ENCODE measurements at places on chromosomes 2 and 18. TPM values are rescaled to one million over a fixed set of nuclear protein-coding genes. Genes with fewer than 3 reads are reported as not detected.
A peak's percentile ranks its signal among the peaks of the same experiment; 100 is the strongest.

The PMAIP1 gene
- total RNA-seq, result 41.5 TPM

The C2orf68 gene
- 26.6 TPM for total RNA-seq

The DSG1 gene
- total RNA-seq, result not detected

The NT5DC4 gene
- total RNA-seq, result not detected

The REG1B gene
- total RNA-seq, result not detected

The COMMD1 gene
- total RNA-seq, result 30.8 TPM

The CYBRD1 gene
- total RNA-seq, result 1.7 TPM

The ATP6V1B1 gene
- total RNA-seq, result not detected

The C2orf76 gene
- total RNA-seq, result 10.2 TPM

GRCh38 chr18:76672627-76673026, 149.7 kb upstream of the ZNF236 start:
- DNase-seq, result no peak

GRCh38 chr2:53202063-53202462, 565.5 kb upstream of the CHAC2 start:
- DNase-seq, result peak; percentile 95

DNA sequence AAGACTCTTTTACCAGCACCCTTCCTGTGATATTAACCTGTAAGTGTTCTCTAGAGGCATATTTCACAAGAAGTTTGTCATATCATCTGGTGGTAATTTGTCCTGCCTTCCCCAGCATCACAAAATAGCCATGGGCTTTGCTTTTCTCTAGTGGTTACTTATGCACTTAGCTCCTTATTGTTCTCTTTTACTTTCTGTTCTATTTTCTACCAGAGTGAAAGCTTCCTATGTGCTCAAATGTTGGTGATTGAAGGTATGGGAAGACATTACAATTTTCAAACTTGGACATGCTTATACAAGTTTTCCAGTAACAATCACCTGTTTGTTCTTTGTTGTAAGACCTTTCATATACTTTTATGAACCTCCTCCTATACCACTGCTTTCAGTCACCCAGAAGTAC, 87.0 kb upstream of the KCNH7 start:
- DNase-seq, result no peak

GRCh38 chr2:221124532-221125240, 447.4 kb downstream of the EPHA4 start:
- DNase-seq, result no peak

DNA sequence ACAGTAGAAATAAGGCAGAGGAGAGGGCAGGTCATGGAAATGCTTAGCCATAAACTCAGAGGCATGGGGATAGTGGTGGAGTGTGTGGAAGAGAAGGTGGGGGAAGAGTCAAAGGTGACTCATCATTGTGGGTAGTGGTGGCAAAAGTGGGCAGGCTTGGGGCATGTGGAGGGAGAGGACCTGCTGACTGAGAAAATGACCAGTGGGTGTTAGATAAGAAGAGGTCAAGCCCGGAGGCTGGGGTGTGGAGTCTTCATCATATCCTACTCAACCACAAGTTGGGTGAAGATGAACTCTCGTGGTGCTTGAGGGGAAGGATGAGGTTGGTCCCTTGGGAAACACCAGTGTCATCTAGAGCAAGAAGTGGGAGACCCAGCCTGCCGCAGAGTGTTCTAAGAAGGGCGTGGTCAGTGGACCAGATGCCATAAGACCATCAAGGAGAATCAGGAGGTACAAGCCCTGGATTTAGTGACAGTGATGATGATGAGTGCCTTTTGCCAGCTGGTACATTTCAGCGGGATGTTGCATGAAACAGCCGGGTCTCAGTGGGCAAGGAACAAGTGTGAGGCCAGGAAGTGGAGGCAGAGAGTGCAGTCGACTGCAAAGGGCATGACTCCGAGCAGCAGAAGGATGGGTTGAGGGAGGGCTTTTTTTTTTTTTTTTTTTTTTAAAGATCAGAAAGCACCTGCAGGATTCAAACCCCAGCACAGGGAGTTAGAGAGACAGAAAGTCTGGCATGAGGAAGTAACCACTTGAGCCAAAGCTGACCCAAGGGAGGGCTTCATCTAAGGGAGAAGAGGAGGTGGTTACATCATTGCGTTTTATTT, 122.6 kb upstream of the SPRED2 start:
- peak; percentile 39 for DNase-seq

DNA sequence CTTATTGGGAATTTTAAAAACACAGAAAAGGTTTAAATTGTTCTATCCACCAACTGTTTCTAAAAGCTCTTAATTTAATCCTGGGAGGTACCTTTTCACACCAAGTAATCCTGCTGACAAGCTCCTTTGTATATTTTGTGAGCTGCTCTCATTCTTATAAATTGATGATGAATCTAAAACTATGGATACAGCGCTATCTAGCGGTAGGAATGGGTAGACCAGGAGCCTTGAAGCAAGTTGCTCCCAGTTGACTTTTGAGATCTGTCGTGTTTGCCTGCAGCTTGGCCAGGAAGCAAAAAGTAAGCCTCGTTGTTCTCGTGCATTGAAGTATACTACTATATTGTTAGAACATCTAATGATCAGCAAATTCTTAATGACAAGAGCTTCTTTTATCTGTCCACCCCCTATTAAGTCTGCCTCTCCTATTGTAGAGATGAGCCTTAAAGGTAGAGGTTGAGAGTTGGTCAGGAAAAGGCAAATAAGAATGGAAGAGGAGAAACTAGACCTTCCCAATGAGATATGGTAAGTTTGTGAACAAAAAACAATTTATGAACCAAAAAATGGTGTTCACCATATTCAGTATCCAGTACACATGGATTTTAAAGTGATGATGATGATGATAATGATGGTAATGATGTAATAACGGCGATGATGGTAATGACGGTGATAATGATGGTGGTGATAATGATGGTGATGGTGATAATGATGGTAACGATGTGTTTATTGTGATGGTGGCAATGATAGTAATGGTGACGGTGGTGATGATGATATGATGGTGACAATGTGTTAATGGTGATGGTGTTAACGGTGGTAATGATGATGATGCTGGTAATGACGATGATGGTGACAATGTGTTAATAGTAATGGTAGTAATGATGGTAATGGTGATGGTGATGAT, 212.1 kb upstream of the NCKAP5 start:
- DNase-seq, result peak; percentile 94

DNA sequence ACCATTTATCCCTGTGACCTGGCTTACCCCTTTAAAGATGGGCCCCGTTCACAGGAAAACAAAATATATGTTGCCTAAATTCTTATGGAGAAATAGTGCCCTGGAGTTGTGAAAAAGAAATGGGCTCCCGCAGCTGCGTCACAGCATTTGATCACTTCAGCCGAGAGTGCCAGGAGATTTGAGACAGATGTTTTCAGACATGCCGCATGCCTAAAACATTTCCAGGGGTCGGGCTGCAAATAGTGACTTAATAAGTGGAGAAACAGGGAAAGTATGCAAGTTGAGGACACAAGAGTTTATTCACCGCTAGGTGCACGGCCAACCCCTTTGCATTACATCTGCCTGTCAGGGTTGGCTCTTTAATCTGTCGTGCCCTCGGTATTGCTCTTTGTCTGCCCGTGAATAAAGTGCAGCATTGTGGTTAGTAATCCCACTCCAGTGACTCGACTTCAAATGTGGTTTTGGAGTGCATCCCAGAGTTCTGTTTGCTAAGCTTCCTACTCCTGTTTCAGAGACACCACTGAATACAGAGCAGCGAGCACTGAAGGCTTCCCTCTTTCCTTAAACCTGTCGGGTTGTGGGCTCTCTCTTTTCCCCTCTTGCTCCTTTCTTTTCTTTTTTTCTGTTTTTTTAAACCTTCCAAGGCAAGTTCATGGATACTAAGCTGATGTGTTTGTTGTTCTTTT, 187.5 kb downstream of the LTBP1 start:
- peak; percentile 98 for DNase-seq

GRCh38 chr2:62412347-62412742, 93.7 kb downstream of the TMEM17 start:
- DNase-seq, result peak; percentile 65

GRCh38 chr2:168758970-168759820, 43.2 kb upstream of the NOSTRIN start:
- peak; percentile 71 for DNase-seq

DNA sequence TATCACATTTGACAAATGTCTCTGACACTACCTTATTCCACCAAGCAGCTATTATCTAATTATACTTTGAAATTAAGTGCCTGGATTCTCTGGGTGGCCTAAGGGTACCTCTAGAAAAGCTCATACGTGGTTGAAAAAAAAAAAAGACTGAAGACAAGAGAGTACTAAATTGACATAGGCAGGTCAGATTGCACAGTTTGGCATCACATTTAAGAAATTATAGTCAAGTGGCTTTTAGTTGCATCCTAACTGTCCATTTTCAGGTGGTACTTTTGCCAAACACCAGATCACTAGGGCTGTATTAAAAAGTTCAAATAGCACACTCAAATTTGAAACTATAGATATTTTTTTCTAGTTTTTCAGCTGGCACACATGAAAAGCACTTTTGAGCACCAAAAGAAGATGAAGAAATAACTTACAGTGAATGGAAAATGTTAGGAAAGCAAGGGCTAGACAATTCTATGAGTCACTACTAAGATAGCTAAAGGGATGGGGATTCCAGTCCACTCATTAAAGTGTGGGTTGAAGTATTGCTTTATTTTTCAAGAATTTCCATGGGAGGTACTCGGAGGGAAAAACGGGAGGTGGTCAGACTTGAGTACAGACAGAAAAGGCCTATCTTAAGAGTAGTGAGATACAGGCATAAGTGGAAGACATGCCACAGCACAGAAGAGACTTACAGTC, 106.5 kb upstream of the COL5A2 start:
- DNase-seq, result peak; percentile 63

DNA sequence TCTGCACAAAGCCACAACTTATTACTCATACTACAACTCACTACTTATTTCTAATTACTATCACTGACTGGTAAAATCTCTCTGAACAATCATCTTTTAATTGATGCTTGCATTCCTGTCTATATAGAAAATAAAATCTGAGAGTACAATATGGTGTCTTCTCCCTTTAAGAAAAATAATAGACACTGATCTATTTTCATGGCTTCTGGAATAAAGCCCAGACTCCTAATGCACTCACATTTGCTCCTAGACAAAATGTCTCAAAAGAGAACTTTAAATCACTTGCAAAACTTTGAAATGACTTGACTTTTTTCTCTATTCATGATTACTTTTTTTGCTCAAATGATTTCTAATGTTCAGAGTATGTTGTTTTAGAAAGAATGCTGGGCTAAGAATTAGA, 28.7 kb downstream of the ESCO1 start:
- no peak for DNase-seq

DNA sequence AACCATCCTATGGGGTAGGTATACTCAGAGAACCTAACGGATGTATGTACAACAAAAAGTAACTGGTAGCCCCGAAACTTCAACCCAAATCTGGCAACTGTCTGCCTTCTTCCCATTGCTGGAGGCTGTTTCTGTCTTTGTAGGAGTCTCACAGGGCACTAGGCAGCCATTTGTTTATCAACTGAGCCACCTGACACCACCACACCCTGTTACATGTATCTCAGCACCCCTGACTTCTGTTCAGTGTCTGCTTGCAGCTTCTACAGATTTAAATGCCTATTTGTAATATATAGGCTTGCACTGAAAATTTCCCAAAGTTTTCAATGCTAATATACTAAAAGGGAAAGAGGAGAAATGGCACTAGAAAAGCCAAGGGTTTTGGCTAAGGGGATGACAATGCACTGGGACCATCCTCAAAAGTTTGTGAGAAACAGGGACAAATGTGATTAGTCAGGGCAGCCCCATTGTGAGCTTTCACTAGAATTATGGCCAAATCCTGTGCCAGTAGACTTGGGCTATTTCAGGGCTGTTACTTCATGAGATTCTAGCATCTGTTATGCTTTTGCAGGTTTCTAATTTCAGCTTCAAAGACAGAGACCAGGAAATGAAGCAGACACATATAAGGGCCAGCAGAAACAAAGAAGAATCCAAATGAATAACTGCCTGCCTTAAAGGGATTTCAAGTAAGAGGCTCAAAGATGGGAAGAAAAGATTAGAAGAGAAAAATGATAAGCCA, 103.3 kb downstream of the MYO5B start:
- DNase-seq, result no peak

GRCh38 chr2:239544918-239545465, 144.2 kb upstream of the HDAC4 start:
- DNase-seq, result no peak

GRCh38 chr18:75287006-75287405, 76.4 kb downstream of the TSHZ1 start:
- no peak for DNase-seq

DNA sequence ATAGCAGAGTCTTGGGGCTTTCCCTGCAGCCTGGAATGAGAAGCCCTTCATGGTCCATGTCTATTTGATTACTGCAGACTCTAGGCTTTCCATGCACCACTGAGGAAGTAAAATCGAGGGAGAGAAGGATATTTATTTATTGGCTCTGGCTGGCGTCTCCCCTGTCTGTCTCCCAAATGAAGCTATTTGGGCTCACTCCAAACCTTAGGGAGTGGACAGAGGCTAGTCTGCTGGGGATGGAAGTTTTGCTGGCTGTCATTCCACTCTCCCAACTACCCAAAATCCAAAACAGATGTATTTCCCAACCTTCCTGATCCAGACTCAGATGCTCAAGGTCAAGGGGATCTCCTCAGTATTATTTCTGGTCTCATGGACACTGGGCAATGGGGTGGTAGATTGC, 33.7 kb downstream of the TMEM17 start:
- no peak for DNase-seq

DNA sequence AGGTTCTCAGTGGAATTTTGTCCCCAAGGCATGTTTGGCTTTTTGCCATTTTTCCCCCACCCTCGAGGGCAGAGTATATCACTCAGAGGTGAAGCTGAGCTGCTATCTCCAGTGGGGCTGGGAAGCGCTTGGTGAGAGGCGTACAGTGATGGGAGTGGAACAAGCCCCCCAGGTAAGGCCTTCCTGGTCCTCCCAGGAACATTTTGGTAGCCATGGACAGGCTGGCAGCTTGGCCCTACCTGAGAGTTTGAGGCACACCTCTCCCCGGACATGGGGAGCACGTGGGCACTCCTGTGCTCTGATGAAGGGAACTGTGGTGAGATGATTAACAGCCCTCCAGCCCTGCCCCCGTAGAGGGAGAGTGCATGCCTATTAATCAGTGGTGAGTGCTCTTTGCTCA, 99.3 kb downstream of the C1QL2 start:
- DNase-seq, result no peak

DNA sequence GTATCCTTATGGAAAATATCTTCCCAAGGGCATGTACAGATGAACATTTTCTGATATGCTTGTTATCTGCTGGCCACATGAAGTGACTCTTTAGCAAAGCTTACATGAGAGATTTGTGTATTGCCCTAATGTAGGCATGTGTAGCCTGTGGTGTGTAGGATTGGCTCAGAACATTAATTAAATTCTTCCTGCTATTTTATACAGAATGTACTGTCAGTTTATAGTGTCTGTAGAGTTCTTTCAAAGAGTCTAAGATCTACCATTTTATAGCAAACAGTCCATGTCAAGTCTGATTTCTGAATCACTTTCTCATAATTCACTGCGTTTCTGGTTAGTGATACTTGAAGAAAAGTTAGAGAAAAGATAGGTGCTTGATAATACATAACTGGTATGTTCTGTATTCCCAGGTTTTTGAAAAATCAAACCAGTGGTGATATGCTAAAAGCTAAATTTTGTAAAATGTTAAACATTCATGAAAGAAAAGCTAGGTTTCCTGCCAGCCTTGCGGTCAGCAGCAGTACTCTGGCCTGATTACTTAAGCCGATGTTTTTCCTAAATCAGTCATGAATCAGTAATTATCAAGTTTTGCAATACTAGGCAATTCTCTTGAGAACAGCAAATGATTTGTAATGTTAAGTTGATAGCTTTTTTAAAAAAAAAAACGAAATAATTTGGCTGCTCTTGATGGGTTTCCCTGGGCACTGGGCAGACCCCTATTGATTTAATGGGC, 30.9 kb upstream of the EFEMP1 start:
- DNase-seq, result no peak

GRCh38 chr18:47594621-47595086, 335.8 kb downstream of the SMAD2 start:
- no peak for DNase-seq

GRCh38 chr2:70724366-70724765, 43.6 kb downstream of the ADD2 start:
- DNase-seq, result no peak

All from PC-3 (cell line).